ENCODE measurements at places on chromosomes 11 and 22. TPM values are rescaled to one million over a fixed set of nuclear protein-coding genes. Genes with fewer than 3 reads are reported as not detected.

- no peak for DNase-seq
These were observed 419.2 kb downstream of the BUD13 start for GRCh38 chr11:116353589-116353988.

- no peak for DNase-seq
These were observed 759 bp downstream of the DESI1 start for GRCh38 chr22:41619979-41620588.

GRCh38 chr22:50325444-50326224, 1.2 kb downstream of the DENND6B start:
- DNase-seq, result no peak

Gene CCDC87
- total RNA-seq, result 0.10 TPM

Gene SPI1
- total RNA-seq, result 7.5 TPM
